ENCODE measurements at places on chromosomes 5 and 9. TPM values are rescaled to one million over a fixed set of nuclear protein-coding genes. Genes with fewer than 3 reads are reported as not detected.

Gene BAAT
- not detected for total RNA-seq

Gene C5orf24
- 56.2 TPM for total RNA-seq

Gene HAVCR2
- total RNA-seq, result 0.42 TPM

Gene ENHO
- not detected for total RNA-seq

Gene CWC27
- total RNA-seq, result 23.8 TPM

Gene GBGT1
- total RNA-seq, result 28.7 TPM

Gene IFNB1
- total RNA-seq, result not detected

Gene CTXN3
- not detected for total RNA-seq

Gene CRHBP
- total RNA-seq, result 0.51 TPM

Gene S1PR3
- 18.9 TPM for total RNA-seq

Gene FAXDC2
- total RNA-seq, result 8.3 TPM

Gene ADAMTS12
- total RNA-seq, result 0.88 TPM

Gene TMOD1
- total RNA-seq, result 0.74 TPM

Gene HAPLN1
- not detected for total RNA-seq

Gene DRD1
- not detected for total RNA-seq

Gene JAK2
- total RNA-seq, result 10.3 TPM

Gene PHF24
- total RNA-seq, result not detected

Gene GPR21
- total RNA-seq, result 2.4 TPM

Gene ADGRV1
- total RNA-seq, result 0.12 TPM

Gene NUTM2F
- total RNA-seq, result not detected

Measured in endothelial cell of umbilical vein (primary cell).